Left hindlimb (tissue), 1 donor: ENCODE measurements at places on chromosomes 7 and 10.
A peak's percentile ranks its signal among the peaks of the same experiment; 100 is the strongest.

- no peak for DNase-seq
These were observed 368.8 kb downstream of the ADRA2A start for GRCh38 chr10:111445667-111446066.

GRCh38 chr10:101560298-101561067, 27.6 kb downstream of the POLL start:
- DNase-seq, result no peak

- DNase-seq, result no peak
These were observed 149.1 kb upstream of the PRKCQ start for GRCh38 chr10:6729071-6729774.

DNA sequence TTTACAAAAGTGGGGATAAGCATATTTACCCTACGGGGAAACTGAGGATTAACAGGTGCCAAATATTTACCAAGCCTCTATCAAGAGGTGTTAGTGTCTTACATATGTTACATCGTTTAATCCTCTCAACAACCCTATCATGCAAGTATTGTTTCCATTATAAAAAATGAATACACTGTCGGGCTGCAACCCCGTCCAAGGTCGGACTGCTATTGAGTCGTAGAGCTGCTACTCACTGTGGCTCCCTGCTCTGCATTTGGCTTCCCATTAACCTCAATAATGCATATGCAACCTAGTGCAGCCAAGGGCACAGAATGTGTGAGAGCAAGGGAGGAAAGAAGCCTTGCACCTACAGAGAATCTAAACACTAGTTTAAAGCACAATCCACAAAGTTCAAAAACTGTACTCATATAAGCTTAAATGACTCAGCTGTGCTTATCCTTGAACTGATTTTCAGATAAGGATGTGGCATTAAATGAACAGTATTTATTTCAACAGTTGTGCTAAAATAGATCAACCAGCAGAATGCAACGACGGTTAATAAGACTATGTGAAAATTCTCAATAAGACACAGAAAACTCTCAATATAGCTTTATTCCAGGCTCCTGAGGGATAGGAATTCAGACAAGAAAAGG, 49.9 kb downstream of the UBE2H start:
- DNase-seq, result no peak

GRCh38 chr7:27223941-27224575, 18.5 kb upstream of the EVX1 start:
- DNase-seq, result no peak

- DNase-seq, result no peak
These were observed 144.7 kb upstream of the ZNF716 start for GRCh38 chr7:57305192-57305748.

DNA sequence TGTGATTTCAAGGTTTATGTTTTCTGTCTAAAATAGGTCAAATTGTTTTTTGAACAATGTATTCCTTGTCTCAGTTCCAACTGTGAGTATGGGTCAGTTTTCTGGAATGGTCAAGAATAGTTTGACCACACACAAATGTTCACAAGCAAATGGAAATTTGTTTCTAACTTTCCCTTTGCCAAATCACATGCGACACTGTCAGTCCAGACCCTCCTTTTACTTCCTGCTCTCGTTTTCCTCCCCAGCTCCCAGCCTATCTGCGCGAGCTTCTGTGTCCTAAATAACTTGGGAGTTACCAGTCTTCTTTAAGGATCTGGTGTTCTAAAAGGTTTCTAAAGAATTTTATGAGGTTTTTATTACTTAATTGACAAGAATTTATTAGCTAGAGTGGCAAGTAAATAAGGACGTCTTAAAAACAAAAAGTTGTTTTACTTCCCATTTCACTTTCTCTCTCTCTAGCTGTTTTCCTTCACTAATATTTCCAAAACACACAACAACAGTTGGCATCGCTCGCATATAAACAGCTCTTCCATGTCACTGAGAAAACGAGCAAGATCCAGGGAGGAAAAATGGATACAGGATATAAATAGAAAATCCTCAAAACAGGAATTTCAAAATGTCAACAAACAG, 266.1 kb upstream of the KLF6 start:
- DNase-seq, result no peak

DNA sequence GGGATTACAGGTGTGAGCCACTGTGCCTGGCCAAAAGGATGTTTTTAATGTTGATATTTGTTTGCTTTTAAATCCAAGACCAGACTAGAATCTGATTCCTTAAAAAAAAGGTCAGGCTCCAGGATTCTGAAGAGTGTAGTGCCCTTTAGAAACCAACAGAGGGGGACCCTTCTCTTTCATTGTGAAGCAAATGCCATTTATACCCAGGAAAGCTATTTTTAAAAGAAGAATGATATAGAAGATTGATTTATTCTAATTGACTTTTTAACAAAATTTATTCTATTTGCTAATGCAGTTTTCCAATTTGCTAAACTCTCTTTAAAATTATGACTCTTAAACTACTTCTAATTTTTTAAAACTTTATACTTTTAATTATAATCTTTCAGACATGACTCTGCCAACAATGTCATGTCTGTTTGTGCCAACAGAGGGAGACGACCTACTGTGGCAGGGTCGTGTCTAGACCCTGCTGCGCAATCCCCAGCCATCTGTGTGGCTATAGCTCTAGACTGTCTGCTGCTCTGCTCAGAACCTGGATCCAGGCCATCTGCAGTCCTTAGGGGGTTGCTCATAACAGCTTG, 201.0 kb upstream of the IMMP2L start:
- no peak for DNase-seq

DNA sequence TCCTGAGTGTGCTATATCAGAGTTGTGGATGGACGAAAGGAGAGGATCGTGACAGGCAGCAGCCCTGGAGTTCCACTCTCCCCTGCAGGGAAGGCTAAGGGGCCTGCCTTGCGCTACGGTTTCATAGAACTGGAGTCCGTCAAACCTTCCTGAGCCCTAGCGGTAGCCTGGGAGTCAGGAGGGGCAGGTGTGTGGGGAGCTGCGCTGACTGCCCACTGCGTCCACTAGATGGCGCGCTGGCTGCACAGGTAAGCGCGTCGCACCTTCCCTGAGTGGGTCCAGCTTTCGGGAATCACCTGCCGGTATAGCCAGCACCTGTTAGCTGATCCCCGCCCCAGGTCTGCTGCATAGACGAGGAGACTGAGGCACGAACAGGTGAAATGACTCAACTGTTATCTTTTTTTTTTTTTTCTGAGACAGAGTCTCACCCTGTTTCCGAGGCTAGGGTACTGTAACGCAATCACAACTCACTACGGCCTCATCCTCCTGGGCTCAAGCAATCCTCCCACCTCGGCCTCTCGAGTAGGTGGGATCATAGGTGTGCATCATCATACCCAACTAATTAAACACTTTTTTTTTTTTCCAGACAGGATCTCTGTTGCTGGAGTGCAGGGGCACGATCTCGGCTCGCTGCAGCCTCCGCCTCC, 20.2 kb upstream of the BAIAP2L1 start:
- no peak for DNase-seq

GRCh38 chr7:143375298-143376034, 5.7 kb upstream of the ZYX start:
- DNase-seq, result no peak

DNA sequence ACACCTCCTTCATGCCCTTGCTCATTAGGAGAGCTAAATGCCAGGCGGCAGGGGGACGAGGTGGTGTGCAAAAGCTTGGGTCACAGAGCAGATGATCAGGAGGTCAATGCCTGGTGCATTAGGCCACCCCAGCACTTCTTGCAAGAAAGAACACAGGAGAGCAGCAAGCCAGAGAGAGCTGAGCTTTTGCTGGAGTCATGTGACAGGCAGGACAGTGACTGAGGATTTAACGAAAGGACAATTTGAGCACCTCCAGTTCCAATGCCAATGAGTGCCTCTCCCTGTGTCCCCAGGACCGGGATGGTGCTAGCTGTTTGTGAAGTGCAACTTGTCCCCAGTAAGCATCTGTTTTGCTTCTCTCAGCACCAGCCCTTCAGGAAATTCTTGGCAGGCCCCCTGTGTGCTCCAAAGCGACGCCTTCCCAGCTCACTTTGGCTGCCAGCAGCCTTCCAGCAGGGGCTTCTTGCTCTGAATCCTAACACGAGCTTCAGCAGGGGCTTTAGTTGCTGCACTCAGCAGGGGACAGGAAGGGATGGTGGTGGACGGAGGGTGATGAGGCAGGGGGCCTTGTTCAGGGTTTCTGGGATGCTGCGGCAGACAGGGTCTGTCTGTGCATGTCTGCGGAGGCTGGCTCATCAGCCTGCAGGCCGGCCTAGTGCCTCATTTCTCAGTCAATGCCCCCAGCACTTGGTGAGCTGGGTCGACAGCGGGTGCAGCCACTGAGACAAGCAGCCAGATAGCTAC, 368.1 kb downstream of the RPS24 start:
- peak; percentile 58 for DNase-seq

GRCh38 chr10:113576852-113577251, 24.0 kb downstream of the HABP2 start:
- DNase-seq, result no peak

GRCh38 chr10:43390759-43391158, 18.2 kb downstream of the HNRNPF start:
- DNase-seq, result no peak

- no peak for DNase-seq
These were observed 37.3 kb downstream of the FBH1 start for GRCh38 chr10:5927306-5927705.

- peak; percentile 19 for DNase-seq
These were observed 161.3 kb downstream of the EGFR start for GRCh38 chr7:55179931-55180682.

- no peak for DNase-seq
These were observed 882 bp downstream of the PDCD11 start for GRCh38 chr10:103397191-103397825.

GRCh38 chr7:82926477-82926876, 236.2 kb downstream of the PCLO start:
- DNase-seq, result no peak

GRCh38 chr10:125017547-125018298, 75.8 kb downstream of the ZRANB1 start:
- no peak for DNase-seq

- no peak for DNase-seq
These were observed 37.7 kb upstream of the GOLGA7B start for GRCh38 chr10:97811958-97812357.

GRCh38 chr7:133975130-133975529, 152.0 kb upstream of the LRGUK start:
- no peak for DNase-seq
